Central memory CD8-positive, alpha-beta T cell (primary cell): ENCODE measurements at places on chromosomes 5 and 9.

DNA sequence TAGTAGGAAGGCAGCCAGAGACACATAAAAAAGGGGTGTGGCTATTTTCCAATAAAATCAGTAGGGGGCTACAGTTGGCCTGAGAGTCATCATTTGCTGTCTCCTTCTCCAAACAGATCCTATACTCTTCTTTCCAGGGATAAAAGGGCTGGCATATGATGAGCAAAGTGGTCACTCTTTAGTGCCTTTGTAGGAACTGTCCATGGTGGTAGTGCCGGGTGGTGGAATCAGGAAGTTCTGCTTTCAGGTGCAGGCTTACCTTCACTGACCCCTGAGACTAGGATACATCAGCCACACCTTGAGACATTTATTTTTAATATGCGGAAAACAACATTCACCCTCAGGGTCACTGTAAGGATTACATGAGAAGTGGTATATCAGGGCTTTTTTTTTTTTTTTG, 80.8 kb downstream of the ASTN2 start:
- H3K36me3 ChIP-seq = no peaks in the 10 kb centered on the region
- no peaks in the 10 kb centered on the region for H3K4me1 ChIP-seq
- no peak for DNase-seq
- no peak overlapping the region for H3K4me3 ChIP-seq
- H3K27me3 ChIP-seq = no peaks in the 10 kb centered on the region

GRCh38 chr5:99646011-99646647, 717.3 kb upstream of the CHD1 start:
- H3K27ac ChIP-seq = no peak overlapping the region
- DNase-seq = no peak
- H3K4me1 ChIP-seq = no peaks in the 10 kb centered on the region
- no peaks in the 10 kb centered on the region for H3K27me3 ChIP-seq
- H3K36me3 ChIP-seq = no peaks in the 10 kb centered on the region

GRCh38 chr9:120362446-120362845, 217.5 kb downstream of the CDK5RAP2 start:
- no peak overlapping the region for H3K4me3 ChIP-seq
- no peak for DNase-seq
- H3K27me3 ChIP-seq = no peaks in the 10 kb centered on the region
- H3K36me3 ChIP-seq = peaks cover 1% of the 10 kb centered on the region

DNA sequence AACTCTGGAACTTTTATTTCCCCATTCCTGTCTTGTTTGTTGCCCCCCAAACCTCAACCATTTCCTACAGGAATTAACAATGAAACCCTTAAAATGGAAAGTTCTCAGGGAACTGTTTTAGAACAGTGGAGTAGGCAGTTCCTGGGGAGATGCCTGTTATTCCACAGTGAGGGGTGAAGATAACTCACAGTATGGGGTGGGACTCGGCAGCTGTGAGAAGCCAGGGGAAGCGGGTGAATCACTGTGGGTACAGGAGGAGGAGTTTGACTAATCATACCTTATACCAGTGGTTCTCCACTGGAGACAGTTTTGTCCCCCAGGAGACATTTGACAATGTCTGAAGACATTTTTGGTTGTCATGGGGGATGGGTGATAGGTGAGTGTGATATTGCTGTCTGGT, 36.9 kb upstream of the GLRA1 start:
- no peaks in the 10 kb centered on the region for H3K36me3 ChIP-seq
- no peak overlapping the region for H3K4me3 ChIP-seq
- no peak overlapping the region for H3K27ac ChIP-seq
- H3K4me1 ChIP-seq = peaks cover 11% of the 10 kb centered on the region

- no peaks in the 10 kb centered on the region for H3K36me3 ChIP-seq
Observed at GRCh38 chr9:85377731-85378289, 363.9 kb downstream of the AGTPBP1 start.

DNA sequence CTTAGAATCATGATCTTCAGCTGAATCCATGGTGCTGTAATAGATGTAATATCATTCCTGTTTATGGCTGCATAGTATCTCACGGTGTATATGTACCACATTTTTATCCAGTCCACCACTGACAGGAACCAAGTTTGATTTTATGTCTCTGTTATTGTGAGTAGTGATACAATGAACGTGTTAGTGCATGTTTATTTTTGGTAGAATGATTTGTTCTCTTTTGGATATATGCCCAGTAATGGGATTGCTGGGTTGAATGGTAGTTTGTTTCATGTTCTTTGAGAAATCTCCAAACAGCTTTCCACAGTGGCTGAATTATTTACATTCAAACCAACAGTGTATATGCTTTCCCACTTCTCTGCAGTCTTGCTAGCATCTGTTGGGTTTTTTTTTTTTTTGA, 175.1 kb upstream of the CDH10 start:
- H3K36me3 ChIP-seq = no peaks in the 10 kb centered on the region
- H3K4me3 ChIP-seq = no peak overlapping the region
- no peak overlapping the region for H3K27ac ChIP-seq
- no peaks in the 10 kb centered on the region for H3K27me3 ChIP-seq
- no peak for DNase-seq

DNA sequence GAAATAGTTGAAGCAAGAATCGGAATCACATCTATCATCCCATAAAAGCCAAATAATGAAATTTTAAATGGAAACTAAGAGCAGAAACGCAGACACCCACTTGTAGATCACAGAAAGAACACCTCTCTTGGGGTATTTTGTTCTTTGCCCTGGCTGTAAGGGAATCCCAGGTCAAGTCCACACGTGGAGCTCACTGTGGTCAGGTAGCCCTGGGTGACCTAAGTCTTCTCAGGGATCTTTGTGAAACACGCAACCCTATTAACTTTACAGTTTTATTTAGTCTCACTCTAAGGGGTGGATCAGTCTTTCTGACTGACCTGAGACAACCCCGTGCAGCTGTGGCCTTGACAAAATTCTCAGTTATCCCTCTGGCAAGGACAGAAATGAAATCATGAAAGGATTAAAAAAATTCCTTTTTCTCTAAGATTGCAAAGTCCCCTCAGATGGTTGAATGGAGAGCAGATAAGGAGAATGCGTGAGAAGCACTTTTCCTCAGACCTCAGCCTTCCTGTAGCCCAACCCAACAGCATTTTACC, 111.6 kb downstream of the NREP start:
- H3K4me3 ChIP-seq = no peak overlapping the region
- peaks cover 27% of the 10 kb centered on the region for H3K27me3 ChIP-seq
- no peaks in the 10 kb centered on the region for H3K36me3 ChIP-seq
- H3K4me1 ChIP-seq = no peaks in the 10 kb centered on the region
- H3K27ac ChIP-seq = no peak overlapping the region

- DNase-seq = no peak
- no peak overlapping the region for H3K27ac ChIP-seq
- H3K27me3 ChIP-seq = no peaks in the 10 kb centered on the region
- no peak overlapping the region for H3K4me3 ChIP-seq
- no peaks in the 10 kb centered on the region for H3K36me3 ChIP-seq
Observed at GRCh38 chr9:69130456-69131441, 43.3 kb upstream of the TJP2 start.

GRCh38 chr5:16531063-16531648, 65.6 kb upstream of the ZNF622 start:
- no peak overlapping the region for H3K4me3 ChIP-seq
- H3K36me3 ChIP-seq = peaks cover 1% of the 10 kb centered on the region
- peaks cover 7% of the 10 kb centered on the region for H3K4me1 ChIP-seq
- no peak for DNase-seq
- H3K27me3 ChIP-seq = no peaks in the 10 kb centered on the region
- no peak overlapping the region for H3K27ac ChIP-seq

DNA sequence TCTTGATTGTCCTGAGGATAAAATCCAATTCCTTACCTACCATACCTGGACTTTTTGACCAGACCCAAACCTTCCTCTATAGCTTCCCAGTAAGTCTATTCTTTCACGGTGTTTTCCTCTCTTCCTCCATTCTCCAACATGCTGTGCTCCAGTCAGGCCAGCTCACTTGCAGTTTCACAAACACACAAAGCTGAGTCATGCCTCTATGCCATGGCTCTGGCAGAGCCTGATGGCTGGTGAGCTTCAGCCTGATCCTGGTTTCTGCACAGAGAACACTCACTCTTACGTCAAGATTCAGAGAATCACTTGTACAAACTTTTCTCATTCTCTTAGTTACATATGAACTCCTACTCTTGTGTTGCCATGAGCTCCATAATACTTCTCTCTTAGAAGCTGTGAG, 27.7 kb upstream of the PAX5 start:
- DNase-seq = no peak
- no peak overlapping the region for H3K4me3 ChIP-seq
- H3K27ac ChIP-seq = no peak overlapping the region
- peaks cover 68% of the 10 kb centered on the region for H3K27me3 ChIP-seq
- H3K36me3 ChIP-seq = no peaks in the 10 kb centered on the region

DNA sequence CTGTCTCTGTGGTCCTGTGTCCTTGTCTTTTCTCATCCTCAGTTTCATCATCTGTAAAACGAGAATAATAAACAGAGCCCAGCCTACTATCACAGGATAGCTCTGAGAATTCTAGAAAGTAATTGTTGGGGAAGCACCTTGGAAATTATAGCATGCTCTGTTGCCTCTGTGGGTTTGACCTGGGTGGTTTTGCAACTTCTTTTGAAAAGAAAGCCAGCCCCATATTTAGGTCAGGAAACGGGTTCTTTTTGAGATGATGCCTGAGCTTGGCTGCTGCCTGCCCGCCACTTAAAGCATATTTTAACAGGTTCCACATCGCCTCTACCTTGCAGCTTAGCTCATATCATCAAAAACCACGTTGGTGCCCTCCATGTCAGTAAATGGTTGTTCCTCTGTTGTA, 111.1 kb downstream of the TLR4 start:
- no peak for DNase-seq
- H3K4me3 ChIP-seq = no peak overlapping the region
- peaks cover 6% of the 10 kb centered on the region for H3K4me1 ChIP-seq
- no peak overlapping the region for H3K27ac ChIP-seq

DNA sequence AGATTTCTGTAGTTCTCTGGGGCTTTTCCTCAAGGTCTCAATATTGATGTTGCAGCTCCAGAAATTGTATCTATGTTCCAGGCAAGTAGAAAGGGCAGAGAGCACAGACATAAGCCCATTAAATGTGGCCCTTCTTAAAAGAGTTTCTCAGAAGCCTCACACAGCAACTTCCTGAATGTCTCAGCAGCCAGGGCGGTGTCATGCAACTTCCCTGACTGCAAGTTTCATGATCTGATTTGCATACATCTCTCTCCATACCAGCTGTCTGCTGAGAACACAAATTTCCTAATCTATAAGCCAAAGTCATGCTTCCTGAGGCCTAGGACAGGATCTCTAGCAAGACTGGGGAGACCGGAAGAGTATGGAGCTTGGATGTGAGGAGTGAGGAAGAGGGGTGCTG, 13.0 kb downstream of the RGS7BP start:
- H3K36me3 ChIP-seq = no peaks in the 10 kb centered on the region
- H3K27ac ChIP-seq = no peak overlapping the region
- no peak overlapping the region for H3K4me3 ChIP-seq
- no peaks in the 10 kb centered on the region for H3K4me1 ChIP-seq
